Aortic smooth muscle cell (primary cell): ENCODE measurements at places on chromosomes 2 and 18. TPM values are rescaled to one million over a fixed set of nuclear protein-coding genes. Genes with fewer than 3 reads are reported as not detected.

LRRC30 gene
- not detected in 2 replicates for total RNA-seq

COLEC11 gene
- total RNA-seq = 0.31 and 0.92 TPM in 2 replicates

NEU4 gene
- total RNA-seq = not detected in 2 replicates

CXCR2 gene
- not detected in 2 replicates for total RNA-seq

CCBE1 gene
- total RNA-seq = 26.0 and 38.0 TPM in 2 replicates

GPR17 gene
- not detected in 2 replicates for total RNA-seq

KCNK3 gene
- 3.7 and 8.2 TPM in 2 replicates for total RNA-seq

PIKFYVE gene
- 35.5 and 41.3 TPM in 2 replicates for total RNA-seq

GREB1 gene
- 0.12 and 0.40 TPM in 2 replicates for total RNA-seq

C2orf76 gene
- total RNA-seq = 17.6 and 18.0 TPM in 2 replicates
